HT1080 (cell line): ENCODE measurements at places on chromosomes 12 and 14. TPM values are rescaled to one million over a fixed set of nuclear protein-coding genes. Genes with fewer than 3 reads are reported as not detected.
A peak's percentile ranks its signal among the peaks of the same experiment; 100 is the strongest.

ADAM21 gene
- total RNA-seq: 0.87 and 1.3 TPM in 2 replicates

DNA sequence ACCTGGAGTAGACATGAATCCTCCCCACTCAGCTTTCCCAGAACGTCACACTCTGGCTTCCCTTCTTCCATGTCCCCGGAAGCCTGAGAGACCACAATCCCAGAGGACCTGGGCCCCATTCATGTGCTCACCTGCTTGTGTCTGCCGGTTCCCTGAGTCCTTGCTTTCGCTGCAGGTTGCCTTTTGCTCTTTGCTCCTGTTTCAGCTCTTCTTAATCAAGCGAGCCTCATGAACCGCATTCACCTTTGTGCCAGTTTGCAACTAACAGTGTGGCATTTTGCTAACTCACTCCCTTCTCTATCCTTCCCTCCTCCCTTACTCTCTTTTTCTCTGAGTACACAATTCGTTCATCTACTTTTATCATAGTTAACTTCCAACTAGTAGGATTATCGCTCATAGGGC is 23.1 kb downstream of the ENTPD5 start:
- DNase-seq: no peak

GRCh38 chr12:50353869-50354593 is 42.4 kb downstream of the FAM186A start:
- DNase-seq: no peak

DNA sequence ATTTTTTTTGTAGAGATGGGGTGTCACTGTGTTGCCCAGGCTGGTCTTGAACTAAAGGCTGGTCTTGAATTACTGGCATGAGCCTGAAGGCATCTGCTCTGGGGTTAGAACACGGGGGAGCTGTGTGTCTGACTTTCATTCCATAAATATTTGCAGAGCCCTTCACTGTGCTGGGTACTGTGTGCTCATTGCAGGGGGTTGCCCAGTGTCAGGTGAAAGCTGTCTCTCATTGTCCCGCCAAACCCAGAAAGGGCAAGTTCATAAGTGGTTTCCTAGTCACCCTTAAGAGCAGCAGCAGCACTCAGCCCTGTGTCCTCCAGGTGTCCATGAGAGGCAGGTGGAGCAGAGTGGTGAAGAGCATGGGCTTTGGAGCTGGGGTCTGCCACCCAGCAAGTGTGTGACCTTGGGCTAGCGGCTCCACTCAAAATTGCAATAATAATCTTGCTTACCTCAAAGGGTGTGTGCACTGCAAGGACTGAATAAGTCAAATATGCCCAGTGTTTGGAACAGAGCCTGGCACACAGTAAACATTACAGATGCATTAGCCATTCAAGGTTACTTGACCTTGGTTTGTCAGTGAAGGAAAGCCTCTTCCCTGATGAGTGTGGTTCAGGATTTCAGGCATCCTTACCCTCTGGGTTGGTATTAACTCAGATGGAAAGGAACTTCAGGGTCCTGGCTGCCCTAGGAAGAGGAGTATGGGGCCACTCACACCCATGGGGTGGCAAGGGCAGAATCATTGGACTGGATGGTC is 4.4 kb upstream of the SMIM41 start:
- no peak for DNase-seq

DNA sequence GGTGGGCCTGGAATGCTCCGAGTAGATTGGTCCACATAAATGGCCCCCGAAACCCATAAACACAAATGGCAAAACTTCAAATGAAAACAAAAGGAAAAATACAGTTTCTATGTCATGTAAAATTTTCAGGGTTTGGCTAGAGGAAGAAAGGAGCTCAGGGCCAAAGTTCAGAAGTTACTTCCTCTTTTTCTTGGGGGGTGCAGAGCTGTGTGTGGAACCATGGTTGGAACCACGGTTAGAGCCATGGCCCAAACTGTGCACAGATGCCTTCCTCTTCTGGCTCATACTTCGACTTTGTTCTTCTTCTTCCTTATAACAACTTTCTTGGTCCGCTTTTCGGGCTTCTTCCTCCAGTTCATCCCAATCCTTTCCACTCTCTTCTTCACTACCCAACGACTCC is 51.7 kb downstream of the MGST1 start:
- DNase-seq: no peak

HELB gene
- 1.1 and 1.4 TPM in 2 replicates for total RNA-seq

- DNase-seq: peak; percentile 15
These were observed 81.9 kb downstream of the CFAP54 start for GRCh38 chr12:96571101-96571862.

- DNase-seq: peak; percentile 25
These were observed at the start of gene SERPINA5 for GRCh38 chr14:94581127-94581999. TSS of gene SERPINA5 (plus strand) at chr14:94581426. CDS start at chr14:94587363, 5,937 bp downstream.

FAM222A gene
- 1.9 TPM in 2 replicates for total RNA-seq

- DNase-seq: no peak
These were observed 58.7 kb downstream of the RALGAPA1 start for GRCh38 chr14:35750202-35750904.

ARHGEF25 gene
- 5.7 and 6.0 TPM in 2 replicates for total RNA-seq

- no peak for DNase-seq
These were observed 220.7 kb upstream of the SRRM4 start for GRCh38 chr12:118760623-118761022.

- DNase-seq: no peak
These were observed 54.0 kb downstream of the PRIMA1 start for GRCh38 chr14:93734086-93734822.

GRCh38 chr14:23056145-23056955 is 970 bp downstream of the CDH24 start:
- DNase-seq: peak; percentile 77

DNA sequence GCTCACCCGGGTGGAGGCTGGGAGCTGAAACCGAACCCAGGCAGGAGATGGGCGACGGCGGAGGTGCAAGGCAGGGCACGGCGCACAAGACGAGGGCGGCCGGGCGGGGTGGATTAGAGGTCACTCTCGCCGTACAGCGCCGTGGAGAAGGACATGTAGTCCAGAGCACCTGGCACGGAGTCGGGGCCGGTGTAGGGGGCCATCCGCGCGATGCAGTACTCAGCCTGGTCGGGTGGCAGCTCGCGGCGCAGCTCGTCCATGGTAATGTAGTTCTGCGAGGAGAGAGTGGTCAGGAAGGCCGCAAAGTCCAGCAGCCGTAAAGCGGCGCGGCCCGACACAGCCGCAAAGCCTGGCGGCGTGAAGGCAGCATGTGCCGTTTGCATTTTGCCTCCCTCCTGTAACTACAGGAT is 81.9 kb upstream of the ZFP36L1 start:
- no peak for DNase-seq

DNA sequence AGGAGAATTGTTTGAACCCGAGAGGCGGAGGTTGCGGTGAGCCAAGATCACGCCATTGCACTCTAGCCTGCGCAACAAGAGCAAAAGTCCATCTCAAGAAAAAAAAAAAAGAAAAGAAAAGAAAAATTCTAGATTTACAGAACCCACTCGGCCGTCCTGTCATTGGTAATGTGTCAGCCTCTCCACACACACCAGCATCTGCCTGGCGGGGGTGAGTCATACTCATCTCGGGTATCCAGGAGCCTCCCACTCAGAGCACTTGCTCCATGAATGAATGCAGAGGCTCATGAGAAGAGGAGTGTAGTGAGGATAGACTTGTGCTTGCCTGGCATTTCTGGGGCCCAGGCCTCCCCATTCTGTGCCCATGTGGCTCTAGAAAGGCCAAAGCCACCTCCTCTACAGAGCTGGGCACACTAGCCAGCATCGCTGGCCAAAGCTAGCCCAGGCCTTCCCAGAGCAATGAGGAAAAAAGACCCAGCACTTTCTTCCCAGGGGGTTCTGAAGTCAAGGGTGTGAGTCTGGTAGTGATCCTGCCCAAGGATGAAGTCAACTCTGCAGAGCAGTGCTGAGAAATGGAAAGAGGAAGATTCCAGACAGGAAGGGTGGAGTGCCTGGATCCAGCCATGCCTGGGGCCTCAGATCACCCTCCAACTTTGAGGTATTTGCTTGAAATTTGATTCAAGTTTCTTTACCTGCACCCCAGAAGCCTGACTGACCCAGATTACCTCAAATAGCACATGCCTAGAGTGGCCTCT is 31.2 kb upstream of the KLC1 start:
- DNase-seq: peak; percentile 92

GRCh38 chr12:112710414-112710813 is 81.1 kb upstream of the RPH3A start:
- DNase-seq: no peak

SLC2A13 gene
- total RNA-seq: 6.4 and 6.9 TPM in 2 replicates

- no peak for DNase-seq
These were observed 239.5 kb downstream of the GXYLT1 start for GRCh38 chr12:41905073-41905758.

- no peak for DNase-seq
These were observed 13.7 kb downstream of the RNF41 start for GRCh38 chr12:56208006-56208405.

DNA sequence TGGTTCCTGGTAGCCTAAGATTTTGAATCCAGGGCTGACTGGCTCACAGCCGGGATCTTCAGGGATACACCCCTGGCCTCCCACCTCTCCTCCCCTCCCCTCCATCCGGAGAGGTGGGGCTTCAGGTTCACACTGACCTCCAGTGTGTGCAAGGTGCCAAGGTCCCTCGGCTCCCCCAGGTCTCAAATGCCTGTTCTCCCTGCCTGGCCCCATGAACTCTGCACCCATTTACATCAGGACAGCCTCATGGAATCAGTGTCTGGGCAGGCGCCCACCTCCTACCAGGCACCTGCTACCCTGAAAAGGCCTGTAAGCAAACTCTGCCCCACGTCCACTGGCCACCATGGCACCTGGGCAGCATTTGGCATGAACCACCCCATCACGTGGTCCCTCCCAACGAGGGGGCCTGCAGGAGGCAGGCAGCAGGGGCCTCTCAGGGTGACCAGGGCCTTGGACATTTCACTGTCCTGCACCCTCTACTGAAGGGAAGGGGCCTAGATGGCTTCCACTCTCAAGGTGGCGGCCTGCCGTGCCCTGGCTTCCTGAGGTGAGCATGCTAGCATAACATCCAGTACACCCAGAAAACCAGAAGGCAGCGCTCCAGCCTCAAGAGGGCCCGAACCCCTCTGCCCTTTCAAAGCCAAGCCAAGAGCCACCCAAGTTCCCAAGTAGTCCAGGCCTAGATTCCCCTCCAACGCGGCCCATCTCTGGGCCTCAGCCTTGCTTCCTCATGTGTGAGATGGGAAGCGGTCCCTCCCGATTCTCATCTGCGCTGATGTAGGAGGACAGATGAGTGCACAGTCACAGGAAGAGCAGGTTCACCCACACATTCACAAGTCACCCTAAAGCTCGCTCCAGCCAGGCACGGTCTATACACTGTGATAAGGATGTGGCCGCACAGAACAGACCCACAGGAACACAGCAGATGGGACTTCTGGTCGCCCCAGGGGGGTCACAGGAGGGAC is 37.3 kb downstream of the CCDC85C start:
- DNase-seq: no peak

GRCh38 chr14:33454707-33455106 is 496.2 kb downstream of the EGLN3 start:
- DNase-seq: no peak

GRCh38 chr14:52277552-52277951 is 10.1 kb downstream of the PTGDR start:
- no peak for DNase-seq

IFNG-AS1 gene
- not detected in 2 replicates for total RNA-seq

DNA sequence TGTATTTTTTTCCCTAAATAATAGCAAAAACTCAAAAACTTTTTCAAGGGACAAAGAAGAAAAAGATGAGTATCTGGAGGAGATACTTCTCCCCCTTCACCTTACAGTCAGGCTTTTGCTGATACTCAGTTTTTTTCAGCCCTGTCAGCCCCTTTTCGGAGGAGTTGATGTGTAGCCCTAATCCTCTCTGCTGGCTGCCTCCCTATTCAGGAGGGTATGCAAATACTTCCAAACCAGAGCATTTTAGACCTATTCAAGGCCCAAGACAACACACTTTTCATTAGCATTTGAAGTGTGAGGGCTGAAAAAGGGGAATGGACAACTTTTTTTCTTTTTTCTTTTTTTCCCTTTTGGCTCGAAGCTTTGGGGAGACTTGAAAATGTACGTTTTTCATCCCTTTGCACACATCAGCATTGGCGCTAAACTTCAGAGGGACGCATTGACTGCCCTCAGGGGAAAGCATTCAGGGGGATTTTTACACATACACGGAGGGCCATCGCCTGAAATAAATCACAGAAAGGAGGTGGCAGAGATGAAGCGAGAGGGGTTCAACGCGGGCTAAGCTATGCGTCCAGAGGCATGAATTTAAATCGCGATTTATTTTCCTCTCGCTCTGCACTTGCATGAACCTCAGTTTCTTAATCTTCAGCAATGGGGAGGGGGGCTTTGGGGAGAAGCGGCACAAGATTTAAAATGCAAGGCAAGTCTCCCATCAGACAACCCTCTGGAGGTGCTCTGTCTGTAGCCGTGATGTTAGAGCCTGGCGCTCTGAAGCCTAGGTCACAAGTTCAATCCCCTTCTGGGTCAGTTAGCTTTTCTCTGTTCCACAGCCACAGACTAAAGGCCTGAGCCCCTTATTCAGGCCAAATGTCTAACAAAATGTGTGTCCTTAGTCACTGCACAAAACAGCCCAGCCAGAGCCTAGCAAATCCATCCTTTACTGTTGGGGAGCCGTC is 86.3 kb downstream of the ASCL1 start:
- DNase-seq: no peak

- DNase-seq: no peak
These were observed 134.9 kb upstream of the SRRM4 start for GRCh38 chr12:118846416-118846815.

DNA sequence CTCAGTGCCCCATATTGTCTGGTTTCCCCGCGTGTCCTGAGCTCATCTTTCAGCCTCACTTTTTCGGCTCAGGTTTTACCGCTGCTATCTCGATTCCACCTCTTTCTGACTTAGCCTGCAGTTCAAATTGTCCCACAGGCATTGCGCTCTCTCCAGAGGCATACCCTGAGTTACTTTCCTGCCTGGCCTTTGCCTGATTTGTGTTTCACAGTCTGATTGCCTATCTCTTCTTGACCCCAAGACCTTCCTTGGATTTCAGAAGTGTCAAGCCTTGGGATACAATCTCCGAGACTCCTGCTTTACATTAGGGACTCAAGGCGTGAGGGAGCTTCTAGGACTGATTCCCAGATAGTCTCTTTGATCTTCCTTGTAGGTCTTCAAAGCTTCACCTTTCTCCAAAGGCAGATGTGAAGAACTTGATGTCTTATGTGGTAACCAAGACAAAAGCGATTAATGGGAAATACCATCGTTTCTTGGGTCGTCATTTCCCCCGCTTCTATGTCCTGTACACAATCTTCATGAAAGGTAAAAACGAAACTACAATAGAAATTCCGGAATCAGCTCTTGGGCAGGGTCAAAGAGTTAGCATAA is 629 bp downstream of the LETMD1 start:
- no peak for DNase-seq
